ENCODE measurements at places on chromosomes 12 and 14.

DNA sequence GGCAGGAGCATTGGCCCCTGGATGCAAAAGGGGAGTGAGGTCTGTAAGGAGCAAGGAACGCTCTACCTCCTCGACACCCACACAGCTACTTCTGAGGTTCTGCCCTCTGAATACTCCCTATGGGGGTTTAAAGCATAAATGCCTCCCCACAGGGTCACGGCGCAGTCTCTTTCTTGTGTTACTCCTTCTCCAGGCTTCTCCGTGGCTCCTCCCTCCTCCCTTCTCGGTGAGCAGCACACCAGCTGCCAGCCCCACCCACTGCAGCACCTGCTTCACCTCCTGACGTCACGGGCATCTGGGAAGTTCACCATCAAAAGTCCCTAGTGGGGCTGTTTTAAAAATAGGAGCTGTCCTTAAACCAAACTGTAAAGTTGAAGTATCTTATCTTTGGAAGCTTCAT is 67.3 kb downstream of the SPTB start:
- DNase-seq, result no peak

DNA sequence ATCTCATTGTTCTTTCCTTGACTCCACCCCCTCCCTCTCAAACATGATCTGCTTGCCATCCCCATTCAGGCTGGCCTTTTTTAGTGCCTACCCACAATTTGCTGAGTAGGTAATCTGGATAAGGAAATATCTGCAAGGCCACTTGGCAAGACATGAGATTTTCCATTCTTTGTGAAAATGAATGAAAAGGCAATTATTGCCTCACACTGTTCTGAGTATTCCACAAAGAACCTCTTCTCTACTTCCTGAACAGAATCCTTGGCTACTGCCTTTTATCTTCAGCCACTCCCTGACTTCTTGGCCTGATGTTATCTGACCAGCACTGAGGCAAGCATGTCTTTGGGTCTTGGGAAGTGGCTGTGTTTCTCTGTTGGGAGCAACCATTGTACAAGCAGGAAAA is 263.2 kb upstream of the ATP2B1 start:
- DNase-seq, result no peak

DNA sequence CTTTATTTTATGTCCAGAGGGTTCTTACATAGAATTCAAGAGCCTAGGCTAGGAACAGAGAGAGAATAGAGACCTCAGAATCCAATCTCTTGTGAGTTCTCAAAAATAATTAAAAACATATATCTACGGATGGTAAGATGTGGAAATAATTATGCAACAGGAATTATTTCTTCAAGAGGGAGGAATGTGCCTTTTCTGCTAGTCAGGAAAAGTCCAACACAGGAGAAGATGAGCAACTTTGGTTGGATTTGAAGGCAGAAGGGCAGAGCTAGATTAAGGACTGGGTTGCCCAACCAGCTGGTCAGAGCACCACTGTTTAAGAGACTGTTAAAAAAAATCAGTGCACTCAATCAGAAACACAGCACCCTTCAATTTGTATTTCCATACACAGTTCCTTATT is 365.5 kb downstream of the ETNK1 start:
- DNase-seq, result no peak

GRCh38 chr12:81992461-81992860 is 233.3 kb upstream of the PPFIA2 start:
- no peak for DNase-seq

DNA sequence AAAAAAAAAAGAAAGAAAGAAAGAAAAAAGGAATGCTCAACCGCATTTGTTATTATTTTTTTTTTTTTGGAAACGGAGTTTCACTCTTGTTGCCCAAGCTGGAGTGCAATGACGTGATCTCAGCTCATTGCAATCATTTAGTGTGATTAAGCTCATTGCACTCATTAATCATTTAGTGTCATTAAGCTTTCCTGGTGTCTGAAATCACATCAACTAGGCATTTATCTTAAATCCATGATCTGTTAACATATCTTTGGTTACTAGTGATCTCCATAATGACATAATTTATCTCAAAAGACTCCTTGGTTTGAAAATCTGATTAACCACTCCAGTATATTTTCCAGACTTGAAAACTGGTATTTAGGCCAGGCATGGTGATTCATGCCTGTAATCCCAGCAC is 26.3 kb downstream of the ETFBKMT start:
- no peak for DNase-seq

GRCh38 chr12:110917961-110918360 is 2.4 kb downstream of the MYL2 start:
- no peak for DNase-seq

DNA sequence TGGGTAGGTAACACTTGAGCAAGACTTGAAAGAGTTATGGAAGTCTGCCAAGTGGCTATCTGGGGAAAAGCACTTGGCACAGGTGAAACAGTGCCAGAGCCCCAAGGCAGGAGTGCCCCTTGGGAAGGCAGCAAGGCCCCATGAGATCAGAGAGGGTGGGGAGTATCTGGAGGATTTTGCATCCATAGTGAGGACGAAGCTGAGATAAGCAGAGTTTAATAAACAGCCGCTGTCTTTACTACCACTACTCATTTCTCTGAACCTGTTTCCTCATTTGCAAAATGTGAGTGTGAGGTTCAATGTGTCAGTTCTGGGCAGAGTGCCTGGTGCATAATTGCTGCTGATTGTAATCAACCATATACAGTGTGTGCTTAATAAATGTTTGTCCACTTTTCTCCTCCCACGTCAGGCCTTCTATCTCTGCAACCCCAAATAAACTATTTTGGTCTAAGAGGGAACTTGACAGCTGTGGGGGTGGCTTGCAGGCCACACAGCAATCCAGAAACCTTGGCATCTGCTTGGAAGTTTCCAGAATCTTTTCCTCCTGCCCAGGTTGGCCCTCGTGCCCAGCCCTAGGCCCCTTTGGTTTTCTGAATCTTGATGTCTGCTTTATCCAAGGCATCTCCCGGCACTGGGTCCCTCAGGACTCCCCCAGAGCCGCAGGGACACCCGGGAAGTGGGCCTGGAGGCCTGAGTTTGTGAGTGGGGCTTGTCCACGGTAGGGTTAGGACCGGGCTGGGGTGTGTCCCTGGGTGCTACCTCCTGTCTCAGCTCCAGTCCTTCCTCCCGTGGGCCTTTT is 4.5 kb downstream of the ABCB9 start:
- no peak for DNase-seq

- DNase-seq, result no peak
Measured at GRCh38 chr12:67640863-67641262, 7.7 kb upstream of the DYRK2 start.

DNA sequence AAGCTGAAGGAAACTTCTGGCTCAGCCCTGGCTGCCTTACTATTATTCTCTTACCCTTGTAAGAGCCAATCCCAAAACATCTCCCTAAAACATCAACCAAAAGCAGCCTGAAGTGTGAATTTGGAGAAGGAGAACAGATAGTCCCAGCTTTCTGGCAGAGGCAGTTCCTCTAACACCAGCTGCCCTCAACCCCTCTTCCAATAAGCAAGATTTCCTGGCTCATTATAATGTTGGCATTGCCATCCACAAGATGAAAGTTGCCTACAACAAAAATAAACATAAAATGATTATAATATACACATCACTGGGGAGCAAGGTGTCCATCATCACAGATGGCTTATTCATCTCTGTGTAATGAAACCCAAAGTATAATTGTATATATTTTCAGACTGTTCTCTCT is 352.5 kb upstream of the CCDC196 start:
- no peak for DNase-seq

- no peak for DNase-seq
Measured at GRCh38 chr14:90535556-90536090, 138.8 kb downstream of the CALM1 start.

DNA sequence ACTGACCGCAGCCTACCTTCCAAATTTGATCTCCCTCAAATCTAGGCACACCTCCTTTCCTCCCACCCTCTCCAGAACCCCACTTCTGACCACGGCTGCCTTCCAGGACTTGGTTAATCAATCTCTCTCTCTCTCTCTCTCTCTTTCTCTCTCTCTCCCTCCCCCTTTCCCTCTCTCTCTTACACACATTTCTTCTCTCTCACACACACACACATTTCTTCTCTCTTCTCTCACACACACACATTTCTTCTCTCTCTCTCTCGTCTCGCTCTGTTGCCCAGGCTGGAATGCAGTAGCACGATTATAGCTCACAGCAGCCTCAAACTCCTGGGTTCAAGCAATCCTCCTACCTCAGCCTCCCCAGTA is 521 bp upstream of the GMFB start:
- no peak for DNase-seq

DNA sequence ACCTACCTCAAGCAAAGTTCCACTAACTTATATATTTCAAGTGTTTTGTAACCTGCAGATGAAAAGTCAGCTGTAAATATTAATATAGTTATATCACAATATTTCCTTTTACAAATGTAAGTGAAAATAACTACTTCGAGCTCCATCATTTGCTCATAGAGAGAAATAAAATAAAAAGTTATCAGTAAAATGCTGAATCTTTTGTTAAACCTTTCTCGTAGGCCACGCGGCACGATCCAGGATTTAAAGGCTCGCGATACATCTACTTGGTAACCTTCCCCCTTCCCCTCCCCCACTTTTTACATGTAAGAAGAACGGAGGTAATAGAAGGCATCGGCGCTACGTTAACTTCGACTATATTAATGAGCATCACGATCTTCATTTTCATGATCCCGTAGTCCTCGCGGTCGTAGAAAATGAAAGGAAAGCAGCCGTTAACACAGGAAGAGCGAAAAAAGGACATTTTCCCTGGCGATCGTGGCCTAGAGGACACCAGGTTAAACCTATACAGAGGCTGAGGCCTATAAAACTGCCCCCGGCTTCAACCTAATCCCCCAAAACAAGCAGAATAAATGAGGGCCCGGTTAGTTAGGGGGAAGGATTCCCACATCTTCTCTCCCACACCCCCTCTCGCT is 508 bp downstream of the HNRNPC start:
- no peak for DNase-seq

DNA sequence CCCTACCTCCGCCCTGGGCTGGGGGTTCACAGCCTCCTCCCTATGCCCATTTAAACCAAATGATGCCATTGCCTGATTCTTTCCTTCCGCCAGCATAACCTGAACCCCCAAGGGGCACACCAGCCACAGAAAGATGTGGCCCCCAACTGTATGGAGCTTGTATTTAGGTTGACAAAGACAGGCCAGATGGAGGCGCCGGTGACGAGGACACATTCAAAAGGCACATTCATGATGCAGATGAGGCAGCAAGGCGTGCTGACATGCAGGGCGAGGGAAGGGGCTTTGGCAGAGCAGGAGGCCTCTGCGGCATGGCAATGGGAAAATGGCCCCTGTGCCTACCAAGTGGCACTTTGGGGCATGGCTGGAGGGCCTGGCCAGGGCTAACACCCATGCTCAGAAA is 112.2 kb downstream of the RFLNA start:
- DNase-seq, result no peak

DNA sequence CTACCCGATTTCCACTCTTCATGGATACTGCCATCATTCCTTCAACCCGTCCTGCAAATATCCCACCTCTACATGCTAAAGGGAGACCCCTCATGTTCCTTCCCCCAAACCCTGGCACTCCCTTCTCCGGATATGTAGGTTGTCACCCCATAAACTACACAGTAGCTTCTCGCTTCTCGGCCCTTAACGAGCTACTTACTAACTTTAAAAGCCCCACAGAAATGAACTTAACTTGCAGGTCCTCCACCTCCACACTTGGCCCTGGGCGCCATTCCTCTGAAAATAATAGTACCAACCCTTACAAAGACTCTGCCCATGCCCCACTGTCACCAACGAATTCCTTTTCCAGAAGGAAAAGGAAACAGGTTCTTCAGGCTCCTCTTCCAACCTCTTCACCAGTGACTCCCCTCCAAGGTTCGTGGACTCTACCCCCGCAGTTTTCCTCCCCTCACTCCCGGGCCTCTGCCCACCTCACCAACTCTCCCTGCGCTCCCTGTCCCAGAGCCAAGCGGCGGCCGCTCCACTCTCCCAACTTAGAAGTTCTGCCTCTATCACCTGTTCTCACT is 1.2 kb downstream of the SPPL3 start:
- no peak for DNase-seq

GRCh38 chr14:65927931-65928356 is 515.4 kb downstream of the FUT8 start:
- DNase-seq, result no peak

GRCh38 chr14:105267820-105268548 is 19.7 kb downstream of the BTBD6 start:
- no peak for DNase-seq

- no peak for DNase-seq
Measured at GRCh38 chr14:77603654-77604255, 12.7 kb downstream of the SPTLC2 start.

DNA sequence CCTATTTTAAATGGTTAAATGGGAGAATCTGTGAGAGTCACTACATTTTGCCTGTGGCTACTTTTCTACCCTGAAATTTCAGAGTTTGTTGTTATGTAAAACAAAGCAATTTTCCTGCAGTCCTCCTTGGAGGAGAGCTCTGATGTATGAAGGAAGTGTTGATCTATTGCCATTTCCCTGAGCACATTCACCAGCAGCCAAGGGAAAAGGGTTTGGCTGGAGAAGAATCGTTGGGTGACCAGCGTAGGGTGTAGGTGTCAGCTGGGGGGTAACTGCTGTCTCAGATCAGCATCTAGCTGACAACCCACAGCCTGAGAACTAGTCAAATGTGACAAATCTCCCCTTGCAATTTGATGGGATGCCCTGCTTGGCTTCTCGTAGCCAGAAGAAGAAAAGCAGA is 230.5 kb downstream of the PDZRN4 start:
- DNase-seq, result no peak

GRCh38 chr14:100526632-100527031 is 60.6 kb downstream of the BEGAIN start:
- no peak for DNase-seq

GRCh38 chr14:69039288-69039628 is 60.2 kb upstream of the ACTN1 start:
- DNase-seq, result no peak

DNA sequence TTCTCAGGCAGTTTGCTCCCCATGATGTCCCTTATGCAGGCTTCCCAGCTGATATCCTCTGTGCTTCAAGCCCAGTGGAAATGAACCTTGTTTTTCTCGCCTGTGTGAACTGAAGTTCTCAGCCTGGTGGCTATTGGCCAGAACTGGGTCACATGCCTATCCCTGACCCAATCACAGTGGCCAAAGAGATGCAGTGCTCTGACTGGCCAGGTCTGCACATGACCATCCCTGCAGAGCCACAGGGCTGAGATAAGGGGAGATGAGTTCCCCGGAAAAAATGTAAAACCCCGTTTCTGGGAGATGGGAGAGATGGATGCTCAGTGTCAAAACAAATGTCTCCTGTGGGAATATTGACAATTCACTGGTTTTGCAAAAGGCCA is 34.7 kb upstream of the FZD10 start:
- DNase-seq, result no peak

DNA sequence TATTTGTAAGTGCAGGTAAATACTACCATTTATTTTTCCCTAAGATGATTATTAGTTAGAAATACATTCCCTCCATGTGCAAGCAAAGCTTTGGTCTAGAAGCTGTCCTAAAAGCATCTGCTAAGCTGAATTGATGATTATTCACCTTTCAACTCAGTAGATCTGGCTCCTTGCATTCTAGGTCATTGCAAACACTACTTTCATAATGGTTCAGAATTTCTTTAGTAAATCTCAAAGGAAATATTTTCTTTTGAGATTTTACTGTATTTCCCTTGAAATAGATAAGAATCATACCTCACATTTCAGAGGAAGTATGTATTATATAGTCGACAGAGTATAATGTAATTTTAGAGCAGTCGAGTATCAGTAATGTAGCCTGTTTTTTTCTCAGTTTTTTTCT is 2.4 kb downstream of the ETNK1 start:
- DNase-seq, result no peak

- no peak for DNase-seq
Measured at GRCh38 chr12:22631863-22632463, 7.0 kb downstream of the ETNK1 start.
